ENCODE measurements at places on chromosomes 1 and 21.

DNA sequence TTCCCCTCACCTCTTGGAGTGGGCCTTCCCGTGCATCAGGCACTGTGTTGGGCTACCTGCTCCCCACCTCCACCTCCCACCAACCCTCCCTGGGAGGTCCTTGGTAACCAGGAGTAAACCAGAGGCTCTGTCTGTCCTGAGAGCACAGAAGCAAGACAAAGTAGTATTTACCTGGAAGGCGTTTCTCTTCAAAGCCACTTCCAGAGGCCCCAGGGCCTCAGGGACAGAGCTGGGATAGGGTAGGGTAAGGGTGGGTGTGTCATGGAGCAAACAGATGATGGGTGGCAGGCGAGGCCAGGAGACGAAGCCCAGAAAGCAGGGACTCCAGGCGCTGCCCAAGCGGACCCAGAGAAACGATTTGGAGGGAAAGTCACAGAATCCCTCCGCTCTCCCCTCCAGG is 77.2 kb upstream of the TARDBP start:
- DNase-seq = no peak

DNA sequence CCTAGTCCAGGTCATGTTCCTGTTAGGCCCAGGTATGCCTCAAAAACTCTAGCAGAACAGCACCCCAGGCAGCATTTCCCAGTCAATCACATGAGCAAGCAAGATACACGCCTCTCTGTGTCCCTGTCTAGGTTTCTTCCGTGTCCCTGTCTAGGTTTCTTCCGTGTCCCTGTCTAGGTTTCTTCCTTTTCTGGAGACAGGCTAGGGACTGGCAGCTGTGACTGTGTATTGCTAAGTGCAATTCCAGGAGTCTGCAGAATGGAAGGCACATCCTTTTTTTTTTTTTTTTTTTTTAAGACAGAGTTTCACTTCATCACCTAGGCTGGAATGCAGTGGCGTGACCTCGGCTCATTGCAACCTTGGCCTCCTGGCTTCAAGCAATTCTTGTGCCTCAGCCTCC is 77.6 kb downstream of the SETD4 start:
- no peak for DNase-seq

DNA sequence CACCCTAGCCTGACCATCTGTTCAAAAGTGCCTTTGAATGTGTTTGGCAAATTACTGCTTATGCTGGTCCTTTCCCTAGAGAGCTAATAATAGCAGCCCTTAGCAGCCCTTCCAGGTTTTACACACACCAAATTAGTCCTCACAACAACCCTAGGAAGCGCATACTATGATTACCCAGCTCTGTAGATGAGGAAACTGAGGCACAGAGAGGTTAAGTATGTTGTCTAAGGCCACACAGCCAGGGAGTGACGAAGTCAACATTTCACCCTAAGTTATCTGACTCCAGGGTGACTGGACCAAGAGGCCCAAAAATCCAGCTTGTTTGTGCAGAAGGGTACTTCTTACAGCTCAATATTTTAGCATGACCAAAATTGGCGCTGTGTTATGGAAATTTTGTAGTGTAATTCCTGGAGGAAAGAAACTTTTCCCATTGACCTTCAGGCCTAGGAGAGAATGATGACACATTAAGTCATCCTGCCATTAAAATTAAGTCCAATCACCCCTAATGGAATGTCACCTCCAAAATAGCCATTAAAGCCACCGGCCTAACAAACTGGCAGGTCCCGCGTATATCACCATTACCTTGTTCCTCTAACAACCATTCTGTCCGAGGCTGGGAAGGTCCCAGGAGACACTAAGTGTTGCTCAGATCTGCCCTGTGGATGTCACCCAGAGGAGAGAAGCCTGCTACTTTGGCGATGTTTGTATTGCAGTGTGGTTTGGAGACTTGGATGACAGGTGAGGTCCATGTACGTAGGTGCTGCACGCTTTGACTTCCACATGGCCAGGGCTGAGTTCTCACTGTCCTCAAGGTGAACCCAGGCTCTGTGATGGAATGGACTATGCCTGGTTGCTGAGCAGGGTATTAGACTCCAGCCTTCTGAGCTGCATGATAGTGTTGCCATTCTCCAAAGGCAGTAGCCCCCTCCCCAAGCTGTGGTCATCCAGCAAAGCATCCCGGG is 258.3 kb downstream of the TOMM20 start:
- DNase-seq = no peak

- DNase-seq = no peak
Measured at GRCh38 chr1:203663294-203663693, 36.7 kb downstream of the ATP2B4 start.

GRCh38 chr1:46747683-46748288 is 28.9 kb upstream of the EFCAB14 start:
- DNase-seq = peak; percentile 33
